ENCODE measurements at places on chromosomes 3 and 15.

- DNase-seq: no peak
These were observed 23.1 kb downstream of the SRPRB start for GRCh38 chr3:133828576-133829309.

DNA sequence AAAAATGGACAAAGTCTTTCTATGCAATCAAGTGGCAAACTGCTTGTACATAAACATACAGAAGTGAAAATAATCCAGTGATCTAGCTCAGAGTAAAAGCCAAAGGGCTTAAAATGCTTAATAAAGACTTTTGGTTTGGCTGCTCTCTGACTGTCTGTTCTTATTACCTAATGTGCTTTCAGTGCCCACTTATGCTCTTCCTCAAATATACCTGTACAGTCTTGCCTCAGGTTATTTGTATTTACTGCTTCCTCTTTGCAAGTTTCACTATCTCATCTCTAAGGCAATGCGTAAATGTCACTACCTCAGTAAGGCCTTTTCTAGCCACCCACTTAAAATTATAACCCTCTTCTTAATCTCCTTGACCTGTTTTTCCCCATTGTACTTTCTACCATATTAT, 171.8 kb downstream of the EPHA6 start:
- DNase-seq: no peak

DNA sequence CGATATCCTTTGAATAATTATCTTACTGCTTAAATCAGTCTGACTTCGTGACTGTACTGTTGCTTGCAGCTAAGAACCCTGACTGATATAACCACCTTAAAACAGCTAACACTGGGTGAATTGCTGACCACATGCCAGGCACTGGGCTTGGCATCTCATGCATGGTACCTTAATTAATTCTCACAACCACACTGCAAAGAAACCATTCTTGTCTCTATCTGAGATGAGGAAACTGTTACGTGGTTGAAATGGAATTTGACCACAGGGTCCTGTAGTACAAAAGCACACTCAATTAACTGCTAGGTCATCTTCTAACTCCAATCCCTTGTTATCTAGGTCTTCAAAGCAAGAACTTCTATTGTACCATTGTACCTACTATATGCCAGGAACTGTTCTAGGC, 92.7 kb upstream of the PRICKLE2 start:
- DNase-seq: no peak

GRCh38 chr15:99466701-99467337, 99.0 kb upstream of the MEF2A start:
- no peak for DNase-seq

DNA sequence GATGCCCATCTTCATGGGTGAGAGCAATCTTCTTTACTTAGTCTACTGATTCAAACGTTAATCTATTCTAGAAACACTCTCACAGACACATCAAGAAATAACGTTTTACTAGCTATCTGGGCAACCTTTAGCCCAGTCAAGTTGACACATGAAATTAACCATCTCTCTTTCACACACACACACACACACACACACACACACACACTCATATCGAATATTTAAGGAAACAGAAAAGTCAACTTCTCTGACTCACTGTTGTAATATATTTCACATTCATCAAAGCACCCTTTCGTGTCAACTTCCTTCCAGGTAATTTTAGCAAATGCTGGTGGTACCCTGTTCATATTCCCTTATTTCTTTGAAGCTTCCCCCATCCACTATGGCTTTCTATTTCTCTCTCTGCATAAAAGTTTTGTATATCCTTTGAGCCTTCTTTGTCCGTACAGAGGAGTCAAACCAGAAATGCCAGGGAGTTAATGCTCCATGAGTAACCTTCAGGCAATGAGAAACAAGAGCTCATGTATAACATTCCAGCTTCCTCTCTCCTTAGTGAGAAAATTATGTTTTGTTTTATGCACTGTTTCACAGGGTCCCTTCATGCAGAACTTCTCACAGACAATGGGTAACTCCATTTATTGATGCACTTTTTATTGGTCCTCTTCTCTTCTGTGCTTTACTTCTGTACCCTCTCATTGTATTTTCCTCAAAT, 335.5 kb upstream of the CBLB start:
- DNase-seq: no peak

DNA sequence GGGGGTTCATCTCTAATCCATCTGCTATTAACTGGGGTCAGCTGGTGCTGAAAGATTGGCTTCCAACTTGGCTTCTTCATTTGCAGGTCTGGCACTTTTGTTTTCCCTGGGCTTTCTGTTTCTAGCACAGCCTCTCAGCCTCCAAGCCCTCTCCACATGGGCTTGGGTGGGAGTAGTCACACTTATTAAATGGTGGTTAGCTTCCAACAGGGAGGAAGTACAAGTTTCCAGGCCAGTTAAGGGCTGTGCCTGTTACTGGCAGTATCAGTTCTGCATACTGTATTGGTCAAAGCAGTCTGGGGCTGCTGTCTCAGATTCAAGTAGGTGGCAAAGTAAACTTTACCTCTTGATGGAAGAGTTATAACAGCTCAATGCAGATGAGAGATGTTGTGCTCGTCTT, 627.1 kb upstream of the CCDC54 start:
- no peak for DNase-seq

DNA sequence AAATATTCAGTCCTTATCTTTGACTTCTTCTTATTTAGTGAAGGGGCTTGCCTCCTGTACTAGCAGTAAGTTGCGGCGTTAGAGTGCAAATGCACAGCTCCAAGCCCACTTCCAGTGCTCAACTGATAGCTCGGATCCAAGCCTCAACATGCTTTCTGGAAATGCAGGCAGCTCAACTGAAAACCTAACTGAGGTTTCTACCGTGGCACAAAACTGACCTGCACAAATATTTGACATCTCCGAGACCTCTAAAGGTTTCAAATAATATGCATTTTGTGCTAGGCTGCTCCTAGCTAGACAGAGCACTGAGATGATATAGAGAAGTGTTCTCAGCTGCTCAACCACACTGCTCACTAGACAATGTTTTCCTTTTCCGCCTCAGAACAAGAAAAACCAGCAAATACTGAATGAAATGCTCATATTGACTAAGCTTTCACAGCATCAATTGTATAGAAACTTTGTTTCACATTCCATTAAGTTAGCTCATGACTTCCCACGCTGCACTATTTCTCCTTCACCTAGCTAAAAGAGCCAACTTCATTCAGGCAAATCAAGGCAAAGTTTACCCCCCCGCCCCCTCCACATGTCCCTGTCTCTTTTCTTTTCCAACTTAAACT, 822 bp downstream of the ZNF385D start:
- no peak for DNase-seq

DNA sequence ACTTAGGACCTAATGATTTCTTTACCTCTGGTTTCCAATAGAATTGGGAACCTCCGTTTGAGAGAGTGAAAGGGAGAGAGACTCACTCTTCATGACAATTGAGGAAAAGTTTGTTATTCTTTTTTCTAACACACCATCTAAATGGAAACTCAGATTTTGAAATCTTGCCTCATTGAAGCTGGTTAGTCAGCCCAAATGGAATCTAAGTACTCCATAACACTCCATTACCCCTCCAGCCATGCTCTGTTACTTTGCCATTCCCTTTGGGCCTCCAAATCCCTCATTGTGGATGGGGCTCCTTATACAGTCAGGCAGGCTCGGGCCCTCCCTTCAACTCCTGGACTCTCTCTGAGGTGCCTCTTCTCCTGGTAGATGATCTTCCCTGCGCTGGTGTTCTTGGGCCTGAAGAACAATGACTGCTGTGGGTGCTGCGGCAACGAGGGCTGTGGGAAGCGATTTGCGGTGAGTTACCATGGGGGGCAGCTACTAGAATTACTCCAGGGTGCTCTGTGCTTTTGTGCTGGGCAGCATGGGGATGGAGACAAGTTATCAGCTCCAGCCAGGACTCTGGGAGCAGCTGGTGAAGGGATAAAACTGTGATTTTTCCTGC, 1.1 kb downstream of the TM4SF4 start:
- DNase-seq: no peak

- no peak for DNase-seq
These were observed 345.4 kb downstream of the LRTM1 start for GRCh38 chr3:54582424-54582823.

GRCh38 chr3:14798231-14798630, 20.5 kb upstream of the FGD5 start:
- DNase-seq: no peak

- no peak for DNase-seq
These were observed 29.8 kb upstream of the FAM98B start for GRCh38 chr15:38424101-38424552.

DNA sequence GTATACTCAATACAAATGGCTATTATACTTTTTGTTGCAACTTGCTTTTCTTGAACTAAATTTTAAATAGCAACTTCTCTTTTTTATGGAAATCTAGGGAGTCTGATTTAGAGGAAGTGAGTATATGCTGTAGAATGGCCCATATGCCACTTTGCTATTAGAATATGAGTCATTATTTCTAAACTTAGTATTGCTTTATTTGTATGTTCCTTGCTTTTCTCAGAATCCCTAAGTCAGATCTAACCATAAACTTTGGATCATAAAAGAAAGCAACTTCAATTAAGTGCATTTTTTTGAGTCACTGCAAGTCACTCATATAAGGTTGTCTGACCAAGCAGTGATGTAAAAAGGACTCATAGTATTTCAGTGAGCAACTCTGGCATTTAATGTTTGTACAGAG, 17.5 kb upstream of the SPTSSB start:
- no peak for DNase-seq

- DNase-seq: no peak
These were observed 53.4 kb upstream of the XRN1 start for GRCh38 chr3:142501004-142501926.

DNA sequence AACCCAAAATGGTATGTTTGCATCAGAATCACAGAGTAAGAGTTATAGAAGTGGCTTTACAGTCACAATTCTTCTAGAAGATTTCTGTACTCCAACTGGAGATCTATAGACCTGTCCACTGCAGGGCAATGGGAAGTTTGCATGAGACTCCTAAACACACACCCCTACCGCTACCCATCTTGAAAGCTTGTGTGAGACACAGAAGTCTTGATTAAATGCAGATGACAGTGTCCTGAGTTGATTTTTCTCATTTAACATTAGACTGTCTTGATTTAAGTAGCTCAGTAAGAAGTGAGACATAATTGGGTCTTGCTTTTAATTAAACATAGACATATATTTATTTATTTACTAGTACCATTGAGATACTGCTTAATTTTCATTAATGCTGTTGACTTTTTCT, 54.4 kb downstream of the CD47 start:
- DNase-seq: no peak

GRCh38 chr3:194368918-194369317, 625 bp downstream of the LRRC15 start:
- DNase-seq: no peak

GRCh38 chr3:27666708-27667107, 55.4 kb downstream of the EOMES start:
- DNase-seq: no peak

GRCh38 chr15:81534124-81534523, 160.1 kb upstream of the TMC3 start:
- DNase-seq: no peak

DNA sequence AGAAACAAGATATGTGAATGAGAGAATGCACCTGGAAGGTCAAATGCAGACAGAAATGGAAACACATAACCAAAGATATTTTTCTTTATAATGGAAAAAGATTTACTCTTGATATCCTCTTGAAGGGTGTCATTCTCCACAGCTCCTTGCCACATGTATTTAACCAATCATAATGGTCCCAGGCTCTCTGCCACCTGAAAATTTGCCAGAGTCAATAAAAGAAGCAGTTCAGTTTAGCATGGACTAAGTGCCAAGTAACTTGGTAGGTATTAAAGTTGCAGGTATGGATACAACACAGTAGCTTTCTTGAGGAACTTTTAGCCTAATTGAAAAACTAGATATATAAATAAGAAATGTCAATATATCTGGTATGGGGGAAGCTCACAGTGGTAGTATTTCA, 33.5 kb downstream of the TUSC7 start:
- no peak for DNase-seq

DNA sequence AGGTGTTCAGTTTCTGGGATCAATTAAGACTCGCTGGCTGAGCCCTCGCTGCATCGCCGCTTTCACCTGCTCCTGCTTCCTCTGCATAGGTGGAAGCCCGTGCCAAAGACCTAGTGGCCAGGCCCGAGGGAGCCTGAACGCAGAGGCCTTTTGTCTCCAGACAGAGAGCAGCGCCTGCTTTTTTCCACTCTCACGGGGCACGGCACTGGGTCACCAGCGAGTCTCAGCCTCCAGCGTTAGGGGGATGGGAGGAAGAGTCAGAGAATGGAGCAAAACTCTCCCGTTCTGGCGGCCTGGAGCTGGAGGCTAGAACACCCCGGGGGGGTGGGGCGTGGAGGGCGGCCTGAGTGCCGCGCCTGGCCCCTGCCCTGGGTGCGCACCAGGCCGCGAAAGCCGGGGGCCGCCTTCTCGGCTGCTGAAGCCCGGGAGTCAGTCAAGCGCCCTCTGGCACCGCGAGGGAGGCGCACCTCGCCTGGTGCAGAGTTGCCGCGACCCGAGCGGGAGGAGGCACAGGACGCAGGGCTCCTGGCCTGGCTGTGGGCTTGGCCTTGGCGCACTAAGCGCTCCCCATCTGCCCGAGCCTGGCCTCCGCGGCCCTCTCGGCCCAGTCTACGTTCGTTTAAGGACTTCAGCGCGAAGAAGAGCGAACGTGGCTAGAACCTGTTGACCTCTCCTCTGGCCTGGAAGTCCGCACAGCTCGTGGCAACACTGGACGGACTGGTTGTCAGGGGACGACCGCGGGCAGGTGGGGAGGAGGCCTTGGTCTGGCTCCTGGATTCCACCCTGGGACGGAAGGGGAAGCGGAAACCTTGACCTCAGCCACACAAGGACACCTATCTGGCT, 21.5 kb downstream of the NR2F2 start:
- DNase-seq: no peak

DNA sequence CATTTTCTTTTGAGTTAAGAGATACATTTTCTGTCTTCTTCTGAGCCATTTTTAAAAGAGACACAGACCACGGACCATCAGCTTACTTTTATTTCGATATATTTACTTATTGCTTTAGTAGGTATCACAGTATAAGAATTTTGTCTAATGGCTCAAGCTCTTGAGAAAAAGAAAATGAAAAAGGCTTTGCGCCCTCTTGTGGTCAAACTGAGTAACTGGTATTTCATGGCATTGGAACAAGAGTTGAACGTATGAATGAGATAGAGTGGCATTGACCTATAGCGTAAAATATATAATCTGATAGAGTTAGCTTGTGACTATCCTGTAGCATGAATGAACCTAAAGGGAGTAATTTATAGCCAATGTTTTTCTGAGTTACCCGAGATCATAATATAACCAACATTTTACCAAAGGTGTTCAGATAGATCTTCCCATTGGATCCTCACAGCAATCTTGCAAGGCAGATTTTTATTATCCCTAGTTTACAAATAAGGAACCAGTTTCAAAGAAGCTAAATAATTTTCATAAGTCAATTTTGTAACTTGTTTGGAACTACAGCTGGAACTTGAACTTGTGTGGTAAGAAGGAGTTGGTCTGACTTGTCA, 154.6 kb downstream of the POLR2M start:
- peak; percentile 2 for DNase-seq

- DNase-seq: no peak
These were observed 1.2 kb downstream of the OSBPL11 start for GRCh38 chr3:125594125-125594524.
